ENCODE measurements at places on chromosomes 1 and 21.

DNA sequence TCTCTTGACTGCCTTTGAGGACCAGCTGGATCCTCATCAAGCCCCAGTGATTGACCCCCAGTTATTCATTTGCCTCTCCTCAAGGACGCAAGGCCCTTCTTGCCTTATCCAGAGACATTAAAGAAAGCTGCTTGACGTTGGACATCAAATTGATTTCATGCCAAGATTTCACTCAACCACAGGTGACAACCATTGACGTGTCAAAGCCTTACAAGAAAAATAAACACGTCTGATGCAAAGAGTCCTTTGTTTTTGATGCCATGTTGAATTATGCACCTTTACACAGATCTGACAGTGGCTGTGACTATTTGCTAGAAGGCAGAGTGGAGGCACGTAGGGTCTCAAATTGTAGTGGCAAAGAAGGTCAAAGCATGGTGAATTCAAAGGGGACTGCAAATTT, 666.2 kb upstream of the CAMK1G start:
- DNase-seq = no peak

DNA sequence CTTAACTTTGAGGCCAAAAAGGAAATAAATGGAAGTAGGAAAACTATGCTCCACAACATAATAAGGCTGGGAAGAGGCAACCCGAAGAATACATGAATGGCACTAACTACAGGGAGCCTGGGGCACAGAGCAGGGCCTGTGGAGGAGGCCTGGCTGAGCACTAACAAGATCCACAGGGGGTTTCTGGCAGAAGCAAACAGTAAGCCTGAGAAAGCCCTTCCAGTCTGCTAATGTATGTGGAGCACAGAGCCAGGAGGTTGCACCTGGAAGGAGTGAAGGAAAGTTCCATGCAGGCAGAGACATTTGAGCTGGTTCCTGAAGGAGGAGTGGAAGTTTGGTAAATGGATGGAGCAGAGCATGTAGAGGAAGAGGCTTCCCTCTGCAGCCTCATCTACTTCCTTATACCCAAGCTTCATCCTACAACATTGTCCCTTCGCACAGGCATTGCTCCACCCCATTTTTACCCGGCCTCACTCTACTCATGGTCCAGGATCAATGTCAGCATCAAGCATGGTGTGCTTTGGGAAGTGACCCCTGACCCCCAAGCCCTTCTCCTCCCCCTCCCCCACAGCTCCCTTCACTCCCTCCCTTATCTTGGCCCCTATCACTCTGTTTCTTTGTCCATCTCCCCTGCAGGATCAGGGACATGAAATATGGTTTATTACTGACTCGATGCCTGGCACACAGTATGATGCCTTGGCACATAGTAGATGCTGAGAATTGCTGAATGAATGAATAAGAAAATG, 23.3 kb downstream of the SHISA4 start:
- no peak for DNase-seq

DNA sequence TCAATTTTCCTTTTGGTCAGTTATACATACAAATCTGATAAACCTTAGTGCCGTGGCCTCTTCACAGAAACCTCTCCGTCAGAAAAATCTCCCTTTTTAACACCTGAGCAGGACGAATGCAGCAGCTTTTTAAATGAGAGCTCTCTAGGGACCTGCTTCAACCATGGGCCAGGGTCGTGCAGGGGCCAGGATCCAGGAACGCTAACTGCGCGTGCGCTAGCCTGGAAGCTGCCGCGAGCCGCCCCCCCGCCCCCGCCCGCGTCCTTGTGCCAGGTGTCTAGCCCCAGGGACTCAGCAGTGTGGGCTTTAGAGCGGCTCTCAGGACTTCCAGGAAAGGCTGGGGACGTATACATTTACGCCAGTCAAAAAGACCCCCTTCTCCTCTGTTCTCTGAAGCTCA, 136.8 kb upstream of the FMN2 start:
- no peak for DNase-seq

- DNase-seq = no peak
These were observed 98.6 kb upstream of the PPP2R5A start for GRCh38 chr1:212186427-212187207.

DNA sequence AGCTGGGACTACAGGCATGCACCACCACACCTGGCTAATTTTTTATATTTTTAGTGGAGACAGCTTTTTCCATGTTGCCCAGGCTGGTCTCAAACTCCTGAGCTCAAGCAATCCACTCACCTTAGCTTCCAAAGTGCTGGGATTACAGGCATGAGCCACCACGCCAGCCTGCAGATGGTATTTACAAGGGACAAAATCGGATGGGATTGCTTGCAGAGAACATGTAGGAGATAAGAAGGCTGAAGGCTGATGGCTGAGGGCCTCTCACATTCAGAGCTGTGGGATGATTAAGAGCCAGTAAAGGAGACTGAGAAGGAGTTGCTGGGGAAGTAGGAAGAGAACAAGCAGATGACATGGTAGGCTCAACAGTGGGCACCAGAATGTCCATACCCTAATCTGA, 24.0 kb upstream of the QSOX1 start:
- DNase-seq = no peak

Data from substantia nigra (tissue), 51 donors.